ENCODE measurements at places on chromosomes 6 and 20. TPM values are rescaled to one million over a fixed set of nuclear protein-coding genes. Genes with fewer than 3 reads are reported as not detected.

Gene UFL1
- 14.9 TPM for total RNA-seq

Gene SRSF12
- 3.7 TPM for total RNA-seq

Gene FAM162B
- 1.5 TPM for total RNA-seq

Gene KIAA0408
- 0.55 TPM for total RNA-seq

Gene ARG1
- not detected for total RNA-seq

Gene TREM2
- total RNA-seq, result not detected

GRCh38 chr6:169452869-169453620 is 199.4 kb upstream of the THBS2 start:
- DNase-seq, result no peak

DNA sequence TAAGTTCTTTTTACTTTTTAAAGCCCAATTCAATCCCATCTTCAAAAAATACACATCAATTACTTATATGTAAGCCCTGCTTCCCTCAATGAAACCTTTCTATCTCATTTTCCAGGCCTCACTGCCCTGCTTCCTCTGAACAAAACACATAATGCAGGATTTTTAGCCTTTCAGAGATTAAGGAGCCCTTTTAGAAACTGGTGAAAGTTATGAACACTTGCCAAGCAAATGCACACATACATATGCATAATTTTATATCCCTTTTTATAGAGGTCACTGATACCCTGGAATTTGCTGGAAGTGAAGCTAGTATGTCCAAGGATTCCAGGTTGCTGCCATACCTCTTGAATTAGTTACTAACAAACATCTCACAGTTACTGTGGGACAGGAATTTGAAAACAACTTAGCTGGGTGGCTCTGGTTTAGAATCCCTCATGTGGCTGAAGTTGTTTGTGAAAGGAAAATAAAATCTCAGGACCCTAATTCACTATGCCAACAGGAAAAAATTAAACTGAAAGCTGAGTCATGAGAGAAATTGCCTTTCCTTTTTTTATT is 75.8 kb downstream of the UBE3D start:
- DNase-seq, result no peak

GRCh38 chr6:43075670-43076463 is at the start of gene PTK7:
Gene PTK7 (plus strand): TSS chr6:43076314. CDS start chr6:43076489, 175 bp downstream.
- DNase-seq, result peak; percentile 99

Gene LRRN4
- 0.76 TPM for total RNA-seq

DNA sequence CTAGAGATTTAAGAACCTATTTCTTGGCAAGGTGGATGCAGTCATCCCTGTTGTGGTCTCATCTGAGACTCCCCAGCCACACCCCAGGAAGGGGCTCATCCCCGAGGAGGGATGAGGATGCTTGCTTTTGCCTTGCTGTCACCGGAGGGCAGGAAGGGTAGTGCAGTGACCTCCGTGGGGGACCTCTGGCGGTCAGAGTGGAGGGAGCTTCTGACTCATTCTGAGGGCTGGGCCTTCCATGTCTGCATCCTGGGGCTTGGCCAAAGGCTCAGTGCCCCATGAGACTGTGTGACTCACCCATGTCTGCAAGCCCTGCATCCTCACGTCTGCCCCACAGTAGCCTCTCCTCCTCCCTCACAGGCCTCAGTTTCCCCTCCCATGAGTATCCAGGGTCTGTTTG is 38.7 kb downstream of the UQCC2 start:
- DNase-seq, result peak; percentile 81

Data from H7 (cell line).